Stimulated activated CD4-positive, alpha-beta T cell treated with anti-CD3 and anti-CD28 coated beads, Interleukin-1b, Interleukin-23, amount 100 ng/mL, for 48 hours (primary cell): ENCODE measurements at places on chromosomes 5 and 9.
A peak's percentile ranks its signal among the peaks of the same experiment; 100 is the strongest.

- DNase-seq, result peak; percentile 23
Observed at GRCh38 chr9:129336601-129337331, 158.7 kb upstream of the IER5L start.

DNA sequence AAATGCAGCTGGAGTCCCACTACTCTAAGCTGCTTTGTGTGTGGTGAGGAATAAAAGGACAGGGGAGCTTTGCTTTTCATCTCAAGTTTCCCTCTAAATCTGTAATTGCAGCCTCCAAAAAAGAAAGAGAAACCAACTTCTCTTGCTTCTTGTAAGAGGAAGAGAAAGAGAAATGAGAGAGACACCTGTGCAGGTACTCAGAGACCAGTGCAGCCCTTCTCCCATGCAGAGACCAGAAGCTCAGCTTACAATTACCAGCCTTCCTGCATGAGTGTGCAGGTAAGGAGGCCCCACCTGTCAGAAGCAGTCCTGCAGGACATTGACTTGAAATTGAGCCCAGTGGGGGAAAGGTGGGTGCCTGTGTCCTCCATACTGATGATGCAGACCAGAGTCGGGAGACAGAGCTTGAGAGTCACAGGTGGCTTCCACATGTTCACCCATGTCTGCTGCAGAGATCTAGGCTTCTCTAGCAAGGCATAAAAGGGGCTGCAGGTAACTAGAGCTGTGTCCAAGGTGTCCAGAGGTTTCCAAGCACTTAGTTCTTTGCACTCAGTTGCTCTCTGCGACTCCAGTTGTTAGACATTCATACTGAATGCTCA is 15.3 kb upstream of the MED10 start:
- DNase-seq, result no peak

DNA sequence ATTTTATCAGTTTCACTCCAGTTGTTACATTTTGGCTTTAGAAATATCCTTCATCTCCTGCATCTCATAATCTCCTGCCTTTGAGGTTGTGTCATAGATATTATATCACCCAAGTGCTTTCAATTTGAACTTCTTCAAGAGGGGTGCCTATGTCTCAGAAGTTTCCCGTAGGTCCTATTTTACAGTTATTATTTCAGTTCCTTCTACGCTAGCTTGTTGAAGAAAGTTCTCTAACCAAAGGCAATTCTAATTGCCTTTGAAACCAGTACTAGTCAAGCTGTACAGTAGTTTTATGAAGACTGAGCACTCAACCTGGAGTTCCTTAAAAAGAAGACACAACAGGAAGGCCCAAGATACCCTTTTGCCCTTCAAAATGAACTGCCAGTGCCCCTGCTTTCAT is 116.4 kb downstream of the ZCCHC7 start:
- no peak for DNase-seq

DNA sequence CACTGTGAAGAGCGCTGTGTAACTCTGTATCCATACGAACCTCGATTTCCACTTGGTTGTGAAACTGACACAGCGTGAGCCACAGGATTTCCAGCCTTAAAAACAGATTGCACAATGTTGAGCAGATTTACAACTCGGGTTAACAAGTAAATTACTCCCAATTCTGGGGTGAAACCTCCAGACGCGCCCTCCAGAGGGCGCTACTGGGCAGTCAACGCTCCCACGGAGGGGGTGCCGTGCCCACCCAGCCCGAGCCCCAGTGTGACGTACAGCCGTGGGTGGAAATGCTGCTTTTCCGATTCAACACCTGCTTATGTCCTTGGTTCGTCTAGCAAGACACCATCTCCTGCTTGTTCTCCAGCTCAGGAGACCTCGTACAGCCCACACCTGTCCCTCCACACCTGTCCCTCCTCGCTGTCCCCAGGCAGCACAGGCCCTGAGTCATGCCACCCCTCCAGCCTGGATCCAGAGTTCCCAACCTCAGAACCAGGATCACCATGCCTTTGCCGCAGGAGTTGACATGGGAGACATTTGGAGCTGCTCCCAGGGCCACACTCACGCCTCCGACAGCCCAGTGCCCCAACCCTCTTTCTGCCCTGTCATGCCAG is 34.4 kb upstream of the SLC6A3 start:
- DNase-seq, result peak; percentile 22

- peak; percentile 21 for DNase-seq
Observed at GRCh38 chr5:95963650-95964410, 2.2 kb upstream of the ELL2 start.

GRCh38 chr5:142108432-142109330 is at the start of gene NDFIP1:
TSS of gene NDFIP1 (plus strand) at chr5:142108779. CDS start at chr5:142108975, 196 bp downstream.
- peak; percentile 85 for DNase-seq

DNA sequence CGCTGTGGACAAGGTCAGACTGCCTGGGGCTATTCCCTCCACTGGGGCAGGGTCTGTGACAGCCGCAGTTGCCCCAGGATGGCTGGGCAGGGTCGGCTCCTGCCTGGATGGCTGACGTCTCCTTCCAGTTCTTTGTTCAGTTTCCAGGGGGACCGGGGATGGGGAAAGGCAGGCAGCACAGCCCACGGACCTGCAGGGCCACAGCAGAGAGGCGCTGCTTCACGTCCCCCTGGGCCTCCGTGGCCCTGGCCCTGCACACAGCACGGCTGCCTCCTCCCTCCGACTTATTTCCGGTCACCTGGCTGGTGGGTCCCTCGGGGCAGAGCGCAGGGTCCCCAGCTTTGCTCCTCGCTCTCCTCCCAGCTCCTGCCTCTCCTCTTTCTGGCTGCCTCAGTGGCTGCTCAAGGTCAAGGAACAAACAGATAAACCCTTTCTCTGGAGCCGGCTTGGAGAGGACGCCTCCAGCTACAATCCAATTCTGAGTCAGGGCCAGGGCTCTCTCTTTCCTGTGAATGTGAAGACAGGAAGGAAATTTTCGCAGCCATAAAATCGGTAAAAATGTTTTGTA is 169.7 kb downstream of the C9orf50 start:
- DNase-seq, result no peak

DNA sequence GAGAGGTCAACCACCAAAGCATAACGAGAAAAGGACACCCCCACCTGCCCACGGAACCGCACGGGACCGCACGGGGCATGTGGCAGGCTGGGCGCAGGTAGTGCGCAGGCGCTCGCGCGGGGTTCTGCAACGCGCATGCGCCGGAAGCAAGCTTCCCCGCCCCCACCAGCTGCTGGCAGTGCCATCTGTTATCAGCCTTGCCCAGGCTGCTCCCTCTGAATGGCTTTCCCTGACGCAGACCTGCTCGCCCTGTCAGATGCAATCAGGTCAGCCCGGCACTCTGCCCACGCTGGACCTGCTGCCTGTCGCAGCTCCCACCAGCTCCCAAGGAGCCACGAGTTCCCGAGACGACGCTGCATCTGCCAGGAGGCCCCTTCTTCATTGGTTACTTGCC is 22.8 kb downstream of the PTCH1 start:
- peak; percentile 41 for DNase-seq

- DNase-seq, result no peak
Observed at GRCh38 chr9:17490110-17490509, 88.8 kb upstream of the SH3GL2 start.

GRCh38 chr5:135271533-135272310 is 127.3 kb downstream of the MACROH2A1 start:
- DNase-seq, result no peak

DNA sequence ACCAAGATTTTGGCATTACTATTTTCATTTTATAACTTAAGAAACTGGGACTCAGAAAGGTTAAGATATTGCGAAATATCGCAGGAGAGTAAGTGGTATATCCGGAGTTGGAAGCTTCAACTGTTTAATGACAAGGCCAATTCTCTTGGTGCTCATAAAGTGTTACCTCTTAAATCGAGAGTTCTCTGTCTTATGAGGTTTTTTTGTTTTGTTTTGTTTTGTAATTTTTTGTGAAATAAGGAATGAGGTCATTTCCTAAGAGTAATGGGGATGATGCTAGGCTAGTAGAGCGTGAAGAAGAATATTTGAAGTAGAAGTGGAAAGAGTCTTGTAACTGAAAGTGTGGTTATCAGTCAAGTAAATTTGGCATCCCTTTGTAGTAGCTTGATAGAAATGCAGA is 183.2 kb upstream of the DAB2 start:
- no peak for DNase-seq

GRCh38 chr9:4984171-4984620 is 876 bp upstream of the JAK2 start:
- DNase-seq, result no peak

DNA sequence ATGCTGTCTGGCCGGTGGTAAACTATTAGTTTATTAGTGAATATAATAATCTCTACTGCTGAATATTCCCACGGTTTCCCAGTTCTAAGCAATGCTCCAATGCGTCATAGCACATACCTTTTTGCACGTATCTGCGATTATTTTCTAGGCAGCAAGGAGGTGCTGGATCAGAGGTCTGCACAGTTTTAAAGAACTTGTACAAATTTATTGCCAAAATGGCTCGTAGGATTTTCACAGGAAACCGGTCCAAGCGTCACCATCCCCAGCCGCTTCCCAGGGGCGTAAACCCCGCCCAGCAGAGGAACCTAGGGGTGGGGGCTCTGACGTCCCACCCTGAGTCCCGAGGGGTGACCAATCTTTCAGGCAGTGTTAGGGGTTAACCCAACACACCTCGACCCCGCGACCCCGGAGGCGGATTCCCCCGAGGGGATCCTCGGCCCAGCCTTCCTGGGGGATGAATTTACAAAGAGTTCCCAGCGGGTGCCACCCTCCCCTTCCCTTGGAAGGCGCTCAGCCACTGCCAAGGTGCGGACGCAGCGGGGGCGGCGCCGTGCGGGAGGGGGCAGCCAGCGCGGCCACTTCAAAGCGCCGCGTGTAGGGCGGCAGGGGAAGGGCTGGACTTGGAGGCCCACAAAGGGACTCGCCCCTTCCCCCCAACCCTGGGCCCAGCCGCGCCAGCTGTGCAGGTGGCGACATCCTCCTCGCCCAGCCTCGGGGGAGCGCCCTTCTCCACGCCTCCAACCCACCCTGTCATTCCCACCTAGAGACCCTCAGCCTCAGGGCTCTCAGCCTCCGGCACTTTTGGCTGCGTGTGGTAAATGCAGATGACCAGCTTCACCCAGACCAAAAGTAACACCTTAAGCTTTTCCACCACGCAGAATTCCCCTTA is 43.5 kb upstream of the TCF7 start:
- peak; percentile 59 for DNase-seq
